ENCODE measurements at places on chromosomes 7 and 10. TPM values are rescaled to one million over a fixed set of nuclear protein-coding genes. Genes with fewer than 3 reads are reported as not detected.

MAGI2 gene
- total RNA-seq: 22.3 TPM

SRGN gene
- total RNA-seq: 90.7 TPM

ADAM22 gene
- 2.1 TPM for total RNA-seq

ADCY1 gene
- 2.1 TPM for total RNA-seq

TRIM50 gene
- total RNA-seq: not detected

ELN gene
- total RNA-seq: 646 TPM
